ENCODE measurements at places on chromosomes 5 and 9.

DNA sequence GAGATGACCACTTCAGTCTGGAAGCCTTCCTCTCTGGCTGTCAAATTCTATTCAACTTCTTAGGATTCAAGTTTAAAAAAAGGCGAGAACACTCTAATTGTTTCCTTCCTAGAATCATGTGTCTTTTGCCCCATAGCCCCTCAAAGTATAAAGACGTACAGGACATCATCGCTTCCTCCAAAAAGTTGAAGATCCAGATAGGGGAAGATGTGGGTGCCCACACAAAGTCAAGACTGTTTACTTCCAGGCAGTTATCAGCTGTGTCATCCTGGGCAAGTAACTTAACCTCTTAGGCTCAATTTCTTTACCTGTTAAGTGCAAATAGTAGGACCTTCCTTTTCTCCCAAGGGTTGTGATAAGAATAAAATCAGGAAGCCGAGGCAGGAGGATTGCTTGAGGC lies 40.1 kb downstream of the PPARGC1B start:
- DNase-seq: no peak

- peak; percentile 67 for DNase-seq
Observed at GRCh38 chr9:124894741-124895170, 32.8 kb downstream of the ARPC5L start.

GRCh38 chr9:114805670-114806525 lies at the start of gene TNFSF15:
Gene TNFSF15, minus strand, starts transcription at chr9:114806039. Its CDS starts 27 bp downstream, at chr9:114806012.
- peak; percentile 69 for DNase-seq

DNA sequence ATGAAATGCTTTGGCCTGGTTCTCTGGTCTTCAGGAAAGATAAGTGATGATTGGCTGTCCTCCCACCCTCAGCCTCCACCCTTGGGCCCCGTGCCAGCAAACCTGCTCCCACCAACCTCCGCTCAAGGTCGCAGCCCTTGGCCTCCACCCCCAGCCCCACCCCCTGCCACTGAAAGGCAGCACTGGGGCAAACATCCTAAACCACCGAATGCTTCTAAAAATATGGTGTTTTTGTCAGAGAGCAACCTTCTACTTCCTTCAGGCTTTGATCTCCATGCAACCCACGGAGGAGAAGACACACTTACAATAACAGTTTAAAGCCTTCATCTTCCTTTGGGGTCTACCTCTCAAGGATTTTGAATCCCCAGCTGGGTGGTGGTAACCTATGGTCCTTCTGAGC lies 24.0 kb upstream of the TCF7 start:
- no peak for DNase-seq

DNA sequence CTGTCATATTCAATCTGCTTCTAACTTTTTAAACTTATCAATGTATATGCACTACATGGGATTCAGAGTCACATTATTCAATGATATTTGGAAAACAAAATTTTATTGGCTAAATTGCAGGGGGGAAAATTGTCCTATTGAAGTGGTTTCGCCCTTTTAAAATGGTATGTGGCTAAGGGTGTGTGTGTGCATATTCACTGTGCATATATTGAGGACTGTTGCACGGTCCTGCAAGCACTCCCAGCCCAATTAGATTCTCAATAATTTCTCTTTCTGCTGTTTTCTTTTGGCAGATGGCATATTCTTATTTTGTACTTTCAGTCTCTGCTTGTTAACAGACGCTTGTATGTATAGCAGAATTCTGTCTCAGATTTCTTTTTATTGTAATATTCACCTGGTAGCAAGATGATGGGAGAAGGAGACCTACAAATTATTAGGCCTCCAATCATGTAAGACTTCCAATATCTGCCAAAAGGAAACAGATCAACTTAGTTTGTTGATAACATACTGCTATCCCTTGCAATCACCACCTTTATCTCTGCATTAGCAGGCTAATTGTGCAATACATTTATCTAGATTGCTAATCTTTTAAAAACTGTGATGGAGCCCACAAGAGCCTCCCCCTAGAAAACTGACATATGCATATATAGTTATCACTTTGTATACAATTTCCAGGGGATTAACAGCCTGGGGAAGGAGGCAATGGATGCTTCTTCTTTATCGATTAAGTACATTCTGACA lies 411.5 kb downstream of the PLK2 start:
- DNase-seq: no peak

- DNase-seq: peak; percentile 76
Observed at GRCh38 chr9:34437006-34437925, 21.1 kb downstream of the FAM219A start.

DNA sequence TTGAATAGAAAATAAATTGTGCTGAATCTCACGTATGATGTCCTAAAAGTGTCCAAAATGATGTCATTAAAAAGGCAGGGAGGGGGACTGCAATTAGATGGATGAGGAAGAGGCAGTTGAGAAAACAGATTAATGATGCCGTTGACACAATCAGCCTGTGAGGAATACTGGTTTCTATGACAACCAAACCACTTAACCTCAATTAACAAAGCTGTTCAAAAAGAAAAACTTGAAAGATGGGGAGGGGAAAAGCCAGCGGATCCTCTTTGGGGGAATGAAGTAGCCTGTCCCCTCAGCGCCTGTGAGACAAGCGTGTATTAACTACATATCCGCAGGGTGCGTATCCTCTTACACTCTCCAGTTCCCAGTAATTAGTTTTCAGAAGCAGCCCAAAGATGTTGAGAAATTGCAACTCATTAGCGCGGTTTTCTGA lies 160.7 kb downstream of the TTC39B start:
- no peak for DNase-seq

DNA sequence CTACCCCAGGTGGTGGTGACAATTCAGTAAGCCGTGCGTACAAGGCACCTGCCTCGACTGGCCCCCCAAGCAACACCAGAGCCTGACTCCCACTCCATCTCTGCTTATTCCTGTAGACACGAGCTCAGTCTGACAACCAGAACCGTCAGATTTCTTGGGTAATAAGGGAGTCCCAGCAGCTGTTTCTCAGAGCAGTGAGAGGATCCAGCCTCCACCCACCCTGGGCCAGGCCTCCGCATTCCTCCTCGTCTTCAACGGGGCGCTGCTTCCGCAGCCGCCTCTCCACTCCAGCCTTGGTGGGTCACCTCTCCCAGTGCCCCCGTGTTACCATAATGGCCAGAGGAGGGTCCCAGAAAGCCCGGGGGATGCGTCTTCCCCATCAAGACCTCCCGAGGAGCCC lies 27.7 kb upstream of the GFPT2 start:
- DNase-seq: no peak

- no peak for DNase-seq
Observed at GRCh38 chr9:98101416-98101815, 17.6 kb downstream of the TRIM14 start.

DNA sequence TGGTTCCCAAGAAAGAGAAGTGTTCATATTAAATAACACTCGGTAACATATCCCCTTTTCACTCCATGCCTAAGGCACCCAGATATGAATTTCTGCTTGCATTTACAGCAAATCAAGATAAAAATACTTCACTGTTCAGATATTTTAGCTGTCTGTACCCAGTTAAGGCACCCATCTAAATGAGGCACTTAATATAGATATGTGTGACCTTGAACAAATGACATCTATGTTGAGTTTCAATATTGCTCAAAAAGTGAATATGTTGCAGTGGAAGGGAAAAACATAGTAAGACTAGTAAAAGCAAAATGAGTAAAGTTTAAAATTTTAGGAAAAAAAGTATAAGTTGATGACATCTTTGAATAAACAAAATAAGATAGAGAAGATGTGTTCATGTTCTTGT lies 32.4 kb upstream of the SPDL1 start:
- DNase-seq: no peak

- no peak for DNase-seq
Observed at GRCh38 chr5:32449262-32449661, 4.7 kb upstream of the ZFR start.

GRCh38 chr5:34564710-34565235 lies 91.4 kb upstream of the RAI14 start:
- DNase-seq: no peak

DNA sequence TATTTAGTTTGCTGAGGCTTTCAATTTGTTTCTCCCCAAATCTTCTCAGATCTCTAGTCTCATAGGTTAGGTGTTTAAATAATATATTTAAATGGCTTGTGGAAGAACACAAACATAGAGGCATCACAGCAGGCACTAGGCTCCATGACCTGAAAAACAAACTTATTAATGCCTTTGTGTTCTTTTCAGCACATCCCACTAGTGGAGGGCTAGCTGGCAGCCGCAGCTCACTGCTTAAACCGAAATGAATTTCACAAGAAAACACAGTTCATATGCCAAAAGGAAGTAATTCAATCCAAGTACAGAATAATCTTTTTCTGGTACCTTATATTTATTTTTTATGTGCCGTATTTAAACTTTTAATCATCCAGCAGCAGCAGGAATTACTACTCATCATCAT lies 382.5 kb downstream of the PLK2 start:
- no peak for DNase-seq

- DNase-seq: no peak
Observed at GRCh38 chr5:81838307-81838906, 87.5 kb upstream of the SSBP2 start.

DNA sequence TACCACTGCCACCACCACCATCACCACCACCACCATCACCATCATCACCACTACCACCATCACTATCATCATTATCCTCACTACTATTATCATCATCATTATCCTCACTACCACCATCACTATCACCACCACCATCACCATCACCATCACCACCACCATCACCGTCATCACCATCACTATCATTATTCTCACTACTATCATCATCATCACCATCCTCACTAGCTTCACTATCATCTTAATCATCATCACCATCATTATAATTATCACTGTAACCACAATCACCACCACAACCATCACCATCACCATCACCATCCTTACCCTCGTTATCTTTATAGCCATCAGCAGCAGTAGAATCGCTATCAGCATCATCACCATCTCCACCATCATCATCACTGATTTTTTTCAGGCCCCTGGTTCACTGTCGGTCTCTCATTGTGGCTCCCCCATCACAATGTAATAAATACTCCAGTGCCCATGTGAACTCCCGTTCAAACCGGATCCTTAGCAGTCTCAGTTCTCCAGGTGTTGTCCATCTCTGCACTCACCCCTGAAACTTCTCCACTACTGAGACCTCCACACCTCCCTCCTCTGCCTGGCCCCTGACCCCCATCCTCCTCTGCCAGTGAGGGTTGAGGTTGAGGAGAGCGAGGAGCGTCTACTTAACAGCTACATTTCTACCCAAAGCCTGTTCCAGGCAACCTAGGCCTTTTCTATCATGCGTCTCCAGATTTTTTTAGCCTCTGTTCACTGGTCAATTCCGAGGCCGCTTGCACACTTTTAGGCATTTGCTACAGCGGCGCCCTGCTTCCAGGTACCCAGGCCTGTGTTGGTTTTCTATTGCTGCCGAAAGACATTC lies 238.2 kb downstream of the PBX3 start:
- DNase-seq: no peak

DNA sequence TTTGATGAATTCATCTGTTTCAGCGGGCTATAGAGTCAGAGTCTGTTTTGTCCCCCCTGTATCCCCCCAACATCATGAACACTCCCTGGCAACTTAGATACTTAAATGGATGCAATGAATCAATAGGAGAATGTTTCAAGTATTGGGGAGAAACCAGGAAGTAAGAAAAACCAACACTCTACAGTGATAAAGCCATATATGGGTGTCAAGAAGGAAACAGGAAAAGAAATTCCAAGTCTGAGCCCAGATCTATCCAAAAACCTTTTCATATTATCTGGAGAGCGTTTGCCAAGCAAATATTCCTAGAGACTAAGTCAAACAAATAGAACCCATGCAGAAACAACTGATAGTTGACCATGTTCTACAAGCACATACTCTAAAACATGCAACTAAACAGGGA lies 2.3 kb upstream of the GNAQ start:
- no peak for DNase-seq

DNA sequence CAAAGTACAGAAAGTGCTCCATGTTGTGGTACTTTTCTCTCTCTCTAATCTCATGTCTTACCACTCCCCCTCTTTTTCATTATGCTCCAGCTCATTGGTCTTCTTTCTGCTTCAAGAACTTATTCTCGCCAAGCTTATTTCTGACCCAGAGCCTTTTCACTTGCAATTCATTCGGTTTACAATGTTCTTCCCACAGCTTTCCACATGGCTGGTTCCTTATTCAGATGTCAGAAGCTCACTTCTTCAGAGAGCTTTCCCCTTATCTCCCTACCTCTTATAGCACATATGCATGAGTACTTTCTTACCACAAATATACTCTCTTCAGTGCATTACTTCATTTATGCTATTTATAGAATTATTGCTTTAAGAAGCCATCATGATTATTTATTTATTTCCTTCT lies 338.8 kb upstream of the ATP10B start:
- DNase-seq: no peak

DNA sequence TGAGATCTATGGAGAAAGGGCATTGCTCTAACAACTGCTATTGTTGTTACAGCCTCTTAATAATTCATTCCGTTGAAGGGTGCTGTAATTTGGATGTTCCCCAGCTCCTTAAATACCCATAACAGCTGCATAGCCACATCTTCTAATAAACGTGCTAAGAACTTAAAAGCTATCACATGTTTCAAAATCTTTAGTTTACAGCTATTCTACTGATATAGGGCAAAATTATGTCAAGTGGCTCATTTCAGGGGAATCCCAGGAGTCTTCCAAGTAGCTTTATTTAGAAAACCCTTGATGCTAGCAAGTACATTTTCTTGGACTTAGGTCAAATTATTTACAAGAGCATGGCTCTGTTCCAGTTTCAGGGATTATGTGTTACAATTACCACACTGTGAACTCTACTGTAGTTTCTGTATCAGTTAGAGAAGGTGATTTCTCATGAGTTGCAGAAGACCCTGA lies 990.4 kb upstream of the ACO1 start:
- DNase-seq: no peak

GRCh38 chr9:136527131-136527530 lies 18.7 kb downstream of the NOTCH1 start:
- DNase-seq: no peak
